CD4-positive, alpha-beta T cell treated with Interleukin-17A for 1 hour (primary cell): ENCODE measurements at places on chromosomes 16 and 17.

GRCh38 chr17:67181825-67182224 lies 63.2 kb downstream of the HELZ start:
- DNase-seq: no peak

DNA sequence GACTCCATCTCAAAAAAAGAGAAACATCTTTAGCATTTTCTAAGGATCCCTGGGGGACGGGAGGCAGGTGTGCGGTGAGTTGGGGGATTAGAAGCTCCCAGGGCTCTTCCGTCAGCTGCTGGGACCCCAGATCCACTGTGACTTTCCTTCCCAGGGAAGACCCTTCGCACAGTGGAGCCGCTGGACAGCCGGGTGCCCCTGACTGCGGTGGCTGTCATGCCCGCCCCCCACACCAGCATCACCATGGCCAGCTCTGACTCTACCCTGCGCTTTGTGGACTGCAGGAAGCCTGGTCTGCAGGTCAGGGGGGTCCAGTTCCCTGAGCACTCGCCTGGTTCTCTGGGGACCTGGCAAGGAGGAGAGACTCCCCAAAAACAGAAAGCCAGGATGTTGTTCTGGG lies 7.3 kb upstream of the SERPINF2 start:
- DNase-seq: no peak

- no peak for DNase-seq
These were observed 401.7 kb upstream of the MAF start for GRCh38 chr16:80002261-80002660.

GRCh38 chr16:89175280-89176146 lies 4.0 kb downstream of the CDH15 start:
- no peak for DNase-seq

DNA sequence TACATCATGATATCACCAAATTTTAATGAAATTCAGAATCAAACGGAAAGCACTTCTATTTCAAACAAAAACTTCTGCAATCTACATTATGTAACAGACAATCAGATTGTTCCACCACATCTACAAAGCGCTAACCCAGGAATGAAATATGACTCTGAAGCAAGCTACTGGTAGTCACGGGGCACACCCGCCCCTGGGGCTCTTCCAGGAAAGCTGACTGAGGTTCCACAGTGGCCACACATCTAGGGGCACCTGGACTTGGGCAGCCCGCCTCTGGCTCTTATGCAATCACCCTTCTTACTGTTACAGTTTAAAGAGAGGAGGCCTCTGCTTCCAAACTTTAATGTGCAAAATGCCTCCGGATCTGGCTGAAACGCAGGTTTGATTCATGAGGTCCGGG lies 27.5 kb downstream of the ZCCHC14 start:
- no peak for DNase-seq

DNA sequence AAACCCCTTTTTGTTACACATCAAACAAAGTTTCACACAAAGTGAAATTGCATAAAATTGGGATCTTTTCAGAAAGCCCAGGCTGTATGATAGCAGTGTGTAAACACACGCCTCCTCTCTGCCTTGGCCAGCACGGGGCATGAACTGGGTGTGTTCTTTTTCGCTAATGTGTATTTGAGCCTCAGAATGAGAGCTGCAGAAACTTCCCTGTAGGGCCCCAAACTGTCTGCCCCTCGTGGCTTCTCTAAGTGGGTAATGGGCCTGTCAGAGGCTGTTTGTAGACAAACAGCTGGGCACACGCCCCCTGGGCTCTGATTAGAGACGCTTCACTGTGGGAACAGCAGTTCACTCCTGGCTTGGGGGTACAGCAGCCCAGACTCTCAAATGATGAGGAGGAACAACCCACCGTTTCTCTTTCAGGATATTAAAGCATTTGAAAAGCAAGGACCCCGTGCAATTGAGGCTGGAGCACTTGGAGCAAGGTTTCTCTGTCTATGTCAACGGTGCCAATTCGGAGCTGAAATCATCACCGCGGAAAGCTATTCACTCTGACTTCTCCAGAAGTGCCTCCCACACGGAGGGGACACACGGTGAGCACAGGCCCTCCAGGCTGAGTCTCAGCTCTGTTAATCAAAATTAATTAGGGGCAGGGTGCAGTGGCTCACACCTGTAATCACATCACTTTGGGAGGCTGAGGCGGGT lies 78.4 kb downstream of the KATNIP start:
- no peak for DNase-seq

- DNase-seq: no peak
These were observed 105.1 kb upstream of the TNRC6C start for GRCh38 chr17:77853191-77853977.

GRCh38 chr16:68369697-68370580 lies 59.1 kb downstream of the PRMT7 start:
- peak; percentile 29 for DNase-seq

DNA sequence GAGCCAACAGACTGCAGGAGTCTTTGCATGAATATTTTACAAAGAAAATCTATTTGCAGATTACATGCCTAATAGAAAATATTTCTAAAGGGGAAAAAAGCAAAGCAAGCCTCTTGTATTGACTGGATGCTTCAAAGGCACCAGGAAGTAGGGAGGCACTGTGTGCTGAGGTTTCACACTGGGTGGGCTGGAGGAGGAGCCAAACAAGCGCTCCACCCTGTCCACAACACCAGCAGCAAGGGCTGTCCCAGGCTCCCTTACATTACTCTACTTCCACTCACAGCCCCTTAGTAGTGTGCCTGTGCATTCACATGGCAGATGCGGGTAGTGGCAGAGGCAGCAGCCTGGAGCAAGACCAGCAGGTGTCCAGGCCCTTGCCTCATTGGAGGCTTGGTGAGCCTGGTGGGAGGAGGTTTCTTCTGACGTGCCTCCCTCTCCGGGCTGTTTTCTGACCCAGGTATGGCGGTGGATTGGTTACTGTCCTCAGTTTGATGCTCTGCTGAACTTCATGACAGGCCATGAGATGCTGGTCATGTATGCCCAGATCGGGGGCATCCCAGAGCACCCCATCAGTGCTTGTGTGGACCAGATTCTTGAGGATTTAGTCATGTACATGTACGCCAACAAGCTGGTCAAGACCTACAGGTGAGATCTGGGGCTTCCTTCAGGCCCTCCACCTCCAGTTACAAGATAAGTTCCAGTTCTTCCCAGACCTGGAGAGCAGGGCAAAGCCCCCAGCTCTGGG lies 7.0 kb upstream of the CCNF start:
- peak; percentile 14 for DNase-seq

- no peak for DNase-seq
These were observed 30.6 kb upstream of the FAAP100 start for GRCh38 chr17:81582749-81583148.
